ENCODE measurements at places on chromosomes 1 and 21.
A peak's percentile ranks its signal among the peaks of the same experiment; 100 is the strongest.

DNA sequence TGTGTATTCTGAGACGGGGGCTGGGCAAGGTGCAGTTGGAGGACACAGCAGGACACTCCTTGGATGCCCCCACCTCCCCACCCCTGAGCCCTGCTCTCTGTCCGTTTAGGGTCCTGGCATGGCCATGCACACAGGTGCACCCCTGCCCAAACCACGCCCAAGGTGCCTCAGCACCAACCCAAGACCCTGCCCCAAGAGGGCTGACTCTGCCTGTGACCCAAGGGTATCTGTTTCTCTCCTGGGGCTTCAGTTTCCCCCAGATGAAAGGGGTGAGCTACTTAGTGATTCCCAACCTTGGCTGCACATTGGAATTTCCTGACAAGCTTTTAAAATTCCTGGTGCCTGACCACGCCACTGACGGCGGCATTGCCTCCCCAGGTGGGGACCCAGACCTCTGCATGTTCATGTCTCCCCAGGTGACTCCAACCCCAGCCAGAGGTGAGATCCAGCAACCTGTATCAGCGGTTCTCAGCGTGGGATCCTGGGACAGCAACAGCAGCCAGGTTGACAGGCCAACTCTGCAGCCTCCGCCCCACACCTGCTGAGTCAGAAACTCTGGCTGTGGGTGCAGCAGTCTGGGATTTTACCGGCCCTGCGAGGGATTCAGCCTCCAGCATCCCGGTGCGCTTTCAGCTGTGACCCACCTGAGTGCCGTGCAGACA lies 483.4 kb downstream of the NPHP4 start:
- DNase-seq: no peak

GRCh38 chr1:114025609-114026401 lies 46.5 kb downstream of the OLFML3 start:
- DNase-seq: no peak

DNA sequence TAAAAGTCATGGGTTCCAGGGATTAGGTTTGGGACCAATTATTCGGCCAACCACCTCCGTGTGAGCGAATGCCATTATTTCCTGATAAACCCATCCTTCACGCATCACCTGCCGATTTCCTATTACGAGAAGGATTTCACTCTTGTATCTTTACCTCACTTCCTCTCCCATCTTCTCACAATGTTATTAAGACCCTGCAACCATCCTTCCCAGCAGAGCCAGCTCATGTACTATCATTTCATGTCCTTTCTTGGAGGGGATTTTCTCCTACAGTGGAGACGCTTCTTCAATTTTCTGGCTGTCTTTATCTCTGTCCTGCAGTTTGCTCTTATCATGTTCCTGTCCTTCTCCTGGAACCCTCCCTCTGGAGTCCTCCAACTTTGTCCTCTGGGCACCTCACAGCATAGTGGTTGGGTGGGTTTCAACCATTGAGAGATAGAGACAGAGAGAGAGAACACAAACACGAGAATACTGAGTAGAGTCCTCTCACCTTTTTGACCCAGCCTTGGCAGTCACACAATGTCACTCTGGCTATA lies 192.2 kb downstream of the DYRK1A start:
- DNase-seq: no peak

DNA sequence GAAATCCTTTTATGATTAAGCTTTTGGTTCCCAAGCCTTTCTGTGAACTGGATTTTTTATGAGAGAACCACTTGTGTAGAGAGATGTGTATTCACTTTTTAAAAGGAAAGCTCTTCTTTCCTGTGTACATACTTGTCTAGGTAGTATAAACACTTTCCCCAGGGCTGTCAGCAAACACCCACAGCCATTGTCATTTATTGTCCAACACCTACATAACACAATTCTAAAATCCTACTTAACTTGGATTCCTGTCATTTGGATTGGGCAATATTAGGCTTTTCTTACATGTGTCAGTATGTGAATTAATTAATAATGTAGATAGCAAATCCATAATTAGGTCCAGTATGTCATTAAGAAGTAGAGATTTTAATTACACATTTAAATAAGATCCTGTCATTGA lies 12.3 kb downstream of the DDX20 start:
- DNase-seq: no peak

DNA sequence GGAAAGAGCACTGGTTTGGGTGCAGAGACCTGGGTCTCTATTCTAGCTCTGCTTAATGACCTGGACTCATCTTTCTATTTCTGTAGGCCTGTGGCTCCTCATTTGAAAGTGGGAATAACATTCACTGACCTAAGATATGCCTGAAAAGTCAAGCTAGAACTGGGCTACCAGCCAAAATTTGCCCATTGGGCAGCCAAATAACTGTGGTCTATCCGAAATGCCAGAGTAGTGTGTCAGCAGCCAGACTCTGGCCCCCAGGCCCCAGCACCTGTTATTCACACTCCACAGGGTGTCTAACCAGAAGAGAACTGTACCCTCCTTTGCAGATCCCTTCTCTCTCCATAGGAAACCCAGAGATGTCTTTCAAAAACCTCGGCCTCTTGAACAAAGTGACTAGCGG lies 12.6 kb downstream of the DAB1 start:
- DNase-seq: peak; percentile 33

GRCh38 chr1:24717887-24718650 lies 27.2 kb upstream of the CLIC4 start:
- DNase-seq: no peak

DNA sequence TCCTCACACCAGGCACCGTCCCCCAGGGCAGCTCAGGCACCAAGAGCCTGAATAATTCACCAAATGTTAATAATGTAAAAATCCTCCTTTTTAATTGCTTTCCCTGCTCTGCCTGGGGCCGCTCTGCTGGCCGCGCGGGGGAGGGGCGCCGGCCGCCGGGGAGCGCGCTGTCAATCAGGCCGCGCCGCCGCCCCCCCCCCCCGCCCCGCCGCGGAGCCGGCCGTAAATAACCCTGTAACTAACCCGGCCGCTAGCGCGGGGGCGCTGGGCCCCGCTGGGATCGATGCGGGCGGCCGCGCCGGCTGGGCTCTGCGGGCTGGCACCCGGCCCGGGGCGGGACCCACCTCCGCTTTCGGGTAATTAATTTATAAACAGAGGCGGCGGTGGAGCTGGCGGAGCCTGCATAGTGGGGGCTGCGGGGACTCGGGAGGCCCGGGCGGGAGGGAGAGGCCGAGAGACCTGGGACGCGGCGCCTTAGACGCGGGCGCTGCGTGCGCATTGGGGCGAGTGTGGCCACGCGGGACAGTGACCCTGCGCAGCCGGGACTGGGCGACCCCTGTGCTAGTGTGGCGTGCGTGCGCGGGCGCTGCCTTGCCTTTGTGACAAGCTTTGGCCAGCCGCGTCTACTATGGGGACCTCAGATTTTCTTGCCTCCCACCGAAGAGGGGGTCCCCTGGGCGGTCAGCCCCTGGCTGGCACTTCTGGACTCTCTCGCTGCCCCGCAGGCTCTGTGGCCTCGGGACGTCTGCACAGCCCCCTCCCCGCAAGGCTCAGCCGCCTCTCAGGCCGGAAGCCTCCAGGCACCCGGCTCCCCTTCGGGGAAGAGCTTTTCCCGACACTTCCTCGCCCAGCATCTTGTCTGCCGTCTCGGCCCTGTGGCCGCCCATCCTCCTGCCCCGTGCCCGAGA lies 16.6 kb downstream of the SAMD11 start:
- DNase-seq: peak; percentile 59

GRCh38 chr1:167428395-167428794 lies 89.9 kb downstream of the CD247 start:
- peak; percentile 23 for DNase-seq

GRCh38 chr1:246213036-246213435 lies 294.0 kb downstream of the SMYD3 start:
- DNase-seq: no peak

DNA sequence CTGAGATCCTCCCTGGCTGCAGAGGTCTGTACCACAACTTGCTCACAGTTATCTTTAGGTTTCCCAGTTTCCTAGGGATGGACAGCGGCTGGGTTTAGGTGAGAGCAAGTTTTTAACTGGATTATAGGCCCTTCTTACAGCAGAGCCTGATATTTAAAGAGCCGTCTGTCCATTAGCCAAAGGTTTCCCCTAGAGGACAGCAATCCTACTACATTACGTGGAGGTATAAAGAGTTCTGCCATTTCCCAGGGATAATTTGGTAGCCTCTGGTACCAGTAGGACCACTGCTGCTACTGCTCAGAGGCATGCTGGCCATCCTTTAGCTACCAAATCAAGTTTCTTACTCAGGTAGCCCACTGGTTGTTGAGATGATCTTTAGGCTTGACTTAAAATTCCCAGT lies 21.9 kb upstream of the FCGR2A start:
- no peak for DNase-seq

DNA sequence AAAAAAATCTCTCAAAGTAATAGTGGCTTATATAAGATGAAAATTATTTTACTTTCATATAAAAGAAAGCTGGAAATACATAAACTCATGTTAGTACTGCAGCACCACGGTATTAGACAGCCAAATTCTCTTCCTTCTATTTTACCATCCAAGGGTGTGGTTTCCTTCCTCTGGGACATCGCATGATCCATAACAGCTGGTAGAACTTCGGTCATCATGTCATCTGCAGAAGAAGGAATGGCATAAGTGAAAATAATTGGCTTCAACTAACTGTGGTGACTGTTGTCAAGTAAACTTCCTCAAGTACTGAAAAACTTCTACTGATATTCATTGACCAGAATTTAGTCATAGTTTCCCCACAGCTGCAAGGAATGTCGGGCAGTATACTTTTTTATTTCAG lies 28.3 kb upstream of the IFI44L start:
- DNase-seq: no peak

- no peak for DNase-seq
Observed at GRCh38 chr1:17531682-17532487, 7.6 kb upstream of the ARHGEF10L start.

DNA sequence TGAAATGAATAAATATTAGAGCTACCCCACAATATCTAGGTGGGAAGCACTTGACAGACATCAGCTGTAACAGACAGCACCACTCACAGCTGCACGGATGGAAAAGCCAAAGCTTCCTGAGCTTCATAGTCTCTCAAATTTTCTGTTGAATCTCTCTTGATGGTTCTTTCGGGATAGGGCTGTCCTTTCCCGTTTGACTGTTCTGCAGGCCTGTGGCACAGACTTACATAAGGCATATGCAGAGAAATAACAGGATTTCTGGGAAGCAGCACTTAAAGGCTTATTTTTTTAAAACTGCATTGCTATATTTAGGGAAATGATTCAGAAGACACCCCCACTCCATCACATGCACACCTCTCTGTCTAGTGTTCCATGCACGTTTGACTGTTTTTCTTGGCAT lies 77.5 kb downstream of the ZNF648 start:
- no peak for DNase-seq

GRCh38 chr1:156840898-156841279 lies 18.0 kb downstream of the INSRR start:
- no peak for DNase-seq

DNA sequence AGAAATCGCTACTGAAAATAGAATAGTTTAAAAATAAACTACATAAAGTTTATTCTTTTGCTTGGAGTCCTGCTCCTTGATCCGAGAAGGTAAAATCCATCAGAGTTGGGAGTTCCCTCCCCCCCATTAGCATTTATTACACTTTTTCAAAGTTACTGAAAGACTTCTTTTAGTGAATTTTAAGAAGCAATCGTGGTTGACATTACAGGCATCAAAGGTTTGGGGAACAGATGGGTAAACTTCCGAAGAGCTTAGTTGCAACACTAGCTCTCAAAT lies 31.0 kb upstream of the NFIA start:
- DNase-seq: no peak

DNA sequence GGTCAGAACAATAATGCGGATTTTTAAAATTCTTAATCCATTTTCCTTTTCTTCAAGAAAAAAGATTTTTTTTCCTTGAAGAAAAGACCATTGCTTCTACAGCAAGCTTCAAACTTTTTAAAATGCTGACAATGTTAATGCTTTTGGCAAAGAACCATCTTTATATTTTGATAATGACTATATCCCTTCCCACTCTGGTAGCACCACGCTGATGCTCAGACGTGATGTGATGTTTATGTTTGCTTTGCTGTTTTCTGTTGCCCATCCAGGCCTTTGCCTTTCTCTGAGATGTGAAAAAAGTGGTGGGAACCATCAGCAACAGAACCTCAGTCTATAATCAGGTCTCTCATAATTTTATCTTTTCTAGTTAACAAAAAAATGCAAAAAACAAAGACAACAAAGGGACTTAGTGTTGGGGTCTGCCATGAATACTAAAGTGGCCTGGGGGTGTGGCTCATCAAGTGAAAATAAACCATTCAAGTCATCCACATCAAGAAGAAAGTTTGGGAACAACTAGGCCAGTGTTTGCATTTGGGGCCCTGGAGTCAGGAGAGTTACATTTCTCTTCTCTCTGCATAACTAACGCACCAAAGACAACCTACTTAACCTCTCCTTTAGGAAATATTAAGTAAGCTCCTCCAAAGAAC lies 244.6 kb upstream of the DMRTA2 start:
- no peak for DNase-seq

- DNase-seq: peak; percentile 74
Observed at GRCh38 chr1:236608930-236609726, 4.8 kb upstream of the HEATR1 start.

GRCh38 chr1:220887202-220887519 lies 7.9 kb downstream of the HLX start:
- no peak for DNase-seq

DNA sequence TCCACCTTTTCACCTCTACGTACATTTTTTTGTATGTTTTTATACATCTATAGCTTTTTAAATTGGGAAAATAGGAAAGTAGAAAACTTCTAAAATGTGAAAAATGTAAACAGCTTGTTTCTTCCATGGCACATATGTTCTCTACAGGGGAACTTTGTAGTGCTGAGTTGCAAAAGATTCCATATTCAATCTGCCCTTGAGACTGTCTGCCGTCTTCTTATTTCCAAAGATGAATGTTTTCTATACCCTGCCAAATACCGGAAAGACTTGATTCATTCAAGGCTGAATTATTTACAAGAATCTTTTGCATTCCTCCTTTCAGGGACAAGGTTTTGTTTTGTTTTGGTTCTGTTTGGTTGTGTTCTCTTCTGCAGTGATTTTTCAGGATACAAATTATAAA lies 1334.5 kb upstream of the ADGRL4 start:
- DNase-seq: no peak

DNA sequence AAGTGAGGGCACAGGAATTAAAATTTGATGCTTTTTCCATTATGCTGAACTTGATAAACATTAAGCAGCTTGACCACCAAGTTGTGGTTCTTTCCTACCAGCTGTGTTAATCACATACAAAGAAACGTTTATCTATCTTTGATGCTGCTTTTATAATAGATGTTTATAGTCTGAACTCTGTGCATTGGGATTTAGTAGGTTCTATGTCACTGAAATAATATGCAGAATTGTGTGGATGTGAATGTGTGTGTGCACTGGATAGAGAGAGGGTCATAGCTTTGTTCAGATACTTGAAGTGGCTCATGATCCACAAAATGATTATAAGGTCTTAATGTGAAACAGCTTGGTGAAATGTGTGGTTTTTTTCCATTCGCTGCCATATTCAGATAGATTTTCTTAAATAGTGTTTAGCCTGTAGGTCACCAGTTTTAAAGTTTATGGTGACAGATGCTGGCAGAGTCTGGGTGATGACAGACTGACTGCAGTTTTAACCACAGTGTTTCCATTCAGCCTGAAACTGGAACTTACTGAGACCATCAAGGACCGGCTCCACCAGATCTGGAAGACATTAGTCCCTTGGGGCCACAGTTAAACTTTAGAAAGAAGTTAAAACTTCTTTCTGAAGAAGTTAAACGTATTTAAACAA lies 10.2 kb downstream of the DDI2 start:
- no peak for DNase-seq

- peak; percentile 60 for DNase-seq
Observed at GRCh38 chr1:116359060-116359830, 13.8 kb upstream of the ATP1A1 start.
